ENCODE measurements at places on chromosomes 16 and 17.

DNA sequence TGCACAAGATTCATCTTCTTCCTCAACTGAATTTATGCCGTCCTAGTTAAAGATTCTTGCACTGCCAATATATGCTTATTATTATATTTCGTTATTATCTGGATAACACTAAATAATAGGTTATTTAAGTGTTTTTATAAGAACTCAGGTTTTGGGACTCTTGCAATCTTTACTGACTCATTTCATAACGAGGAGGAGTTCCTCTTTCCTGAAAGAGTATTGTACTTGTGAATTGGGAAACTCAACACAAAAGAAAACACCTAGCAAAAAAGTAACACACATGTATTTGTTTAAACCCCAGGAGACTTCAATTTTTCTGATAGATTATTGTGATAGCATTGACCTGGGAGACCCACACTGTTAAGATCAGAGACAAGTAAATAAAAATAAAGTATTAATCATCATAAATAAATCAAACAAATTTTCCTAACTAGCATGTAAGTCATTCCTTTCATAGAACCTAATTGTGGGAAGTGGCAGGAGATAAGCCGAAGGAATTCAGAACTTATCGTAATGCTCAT, 505.8 kb downstream of the KCNJ2 start:
- DNase-seq, result no peak

DNA sequence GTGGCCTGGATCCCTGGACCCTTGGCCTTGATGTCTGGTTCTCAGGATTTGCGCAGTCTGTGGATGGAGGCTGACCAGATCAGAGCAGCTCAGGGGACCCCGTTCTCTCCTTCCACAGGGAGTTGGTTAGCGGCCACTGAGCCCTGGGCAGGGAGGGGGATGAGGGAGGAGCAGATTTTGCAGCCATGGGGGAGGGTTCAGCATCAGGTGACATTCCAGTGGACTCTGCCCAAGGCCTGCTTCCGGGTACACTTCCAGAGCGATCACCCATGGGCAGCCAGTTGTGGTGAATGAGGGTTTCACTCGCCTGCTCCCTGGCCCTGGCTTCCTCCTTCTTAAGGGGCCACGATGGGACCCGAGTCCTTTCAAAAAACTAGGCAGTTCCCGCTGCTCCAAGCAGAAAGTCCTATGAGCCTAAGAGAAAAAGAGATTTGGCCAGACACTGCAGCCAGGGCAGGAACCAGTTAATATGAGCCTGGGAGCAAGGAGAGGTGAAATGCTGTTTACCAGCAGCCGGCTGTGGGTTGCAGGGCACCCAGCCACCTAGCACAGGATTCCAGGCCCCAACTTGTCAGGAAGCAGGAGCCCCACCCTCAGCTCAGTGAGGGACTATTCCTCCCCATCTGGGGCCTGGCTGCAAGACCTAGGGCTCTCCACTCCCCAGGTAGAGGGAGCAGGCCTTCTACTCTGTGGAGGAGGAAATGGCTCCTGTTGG, 4.7 kb upstream of the GPRC5C start:
- DNase-seq, result no peak

- no peak for DNase-seq
These were observed 3.3 kb upstream of the BRD7 start for GRCh38 chr16:50371936-50372595.

- no peak for DNase-seq
These were observed 580 bp downstream of the RANGRF start for GRCh38 chr17:8289103-8289397.

GRCh38 chr17:29155966-29156338, 24.2 kb downstream of the MYO18A start:
- no peak for DNase-seq

GRCh38 chr17:74241847-74242246, 28.5 kb downstream of the TTYH2 start:
- DNase-seq, result no peak

GRCh38 chr16:2432286-2432685, 3.0 kb downstream of the CCNF start:
- DNase-seq, result no peak

DNA sequence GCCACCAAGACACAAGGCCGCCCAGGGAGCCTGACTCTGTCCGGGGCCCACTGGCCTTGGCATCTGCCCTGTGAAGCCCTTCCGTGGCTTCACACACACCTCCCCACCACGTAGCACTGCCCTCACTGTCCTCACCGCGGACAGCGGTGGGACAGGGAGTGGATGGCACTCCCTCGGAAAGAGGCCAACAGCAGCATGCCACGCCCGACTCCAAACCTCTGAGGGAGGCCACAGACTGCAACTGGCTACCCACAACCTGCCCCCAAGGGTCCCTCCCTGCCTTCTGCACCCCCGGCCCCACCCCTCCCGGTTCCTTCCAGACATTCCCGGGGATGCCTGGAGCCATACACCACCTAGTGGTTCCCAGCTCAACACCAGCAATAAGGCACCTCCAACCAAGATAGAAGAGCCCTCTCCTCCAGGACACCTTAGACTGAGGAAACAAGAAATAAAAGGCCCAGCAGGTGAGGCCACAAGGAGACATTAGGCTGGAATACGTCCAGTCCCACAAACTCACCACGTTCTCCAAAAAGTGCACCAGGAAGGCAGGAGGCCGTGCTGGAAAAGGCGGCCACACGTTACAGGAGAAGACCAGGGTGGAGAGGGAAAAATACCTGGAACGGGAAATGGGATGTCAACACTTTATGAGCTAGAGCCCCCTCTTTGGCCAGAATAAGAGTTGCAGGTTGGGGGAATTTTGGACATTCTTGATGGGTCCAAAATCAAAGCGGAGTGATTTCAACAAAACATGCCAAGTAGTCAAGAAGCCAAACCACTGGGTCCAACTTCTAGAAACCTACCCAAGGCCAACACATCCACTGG, 310.0 kb downstream of the SOX9 start:
- DNase-seq, result no peak
